WTC11 (cell line): ENCODE measurements at places on chromosomes 4 and X. TPM values are rescaled to one million over a fixed set of nuclear protein-coding genes. Genes with fewer than 3 reads are reported as not detected.

- DNase-seq, result no peak
Observed at GRCh38 chr4:41125558-41126311, 88.6 kb downstream of the APBB2 start.

DNA sequence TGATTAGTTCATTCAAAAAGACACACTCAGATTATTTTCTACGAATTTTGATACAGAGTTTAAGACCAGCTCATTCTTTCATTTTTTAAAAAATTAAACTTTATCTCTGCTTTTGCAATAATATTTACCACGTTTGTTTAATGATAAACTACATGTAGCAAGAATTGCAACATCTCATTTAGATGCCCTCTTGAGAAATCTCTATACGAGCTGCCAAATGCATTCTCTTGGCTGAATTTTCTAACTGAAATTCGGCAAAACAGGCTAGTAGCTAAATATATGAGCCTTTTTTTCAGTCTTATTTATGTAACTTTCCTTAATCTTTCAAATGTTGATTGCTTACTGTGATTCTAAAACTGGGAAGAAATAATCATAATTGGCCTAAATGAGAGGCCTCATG is 2.1 kb upstream of the GC start:
- no peak for DNase-seq

GRCh38 chr4:37561803-37562207 is 124.4 kb downstream of the RELL1 start:
- no peak for DNase-seq

DNA sequence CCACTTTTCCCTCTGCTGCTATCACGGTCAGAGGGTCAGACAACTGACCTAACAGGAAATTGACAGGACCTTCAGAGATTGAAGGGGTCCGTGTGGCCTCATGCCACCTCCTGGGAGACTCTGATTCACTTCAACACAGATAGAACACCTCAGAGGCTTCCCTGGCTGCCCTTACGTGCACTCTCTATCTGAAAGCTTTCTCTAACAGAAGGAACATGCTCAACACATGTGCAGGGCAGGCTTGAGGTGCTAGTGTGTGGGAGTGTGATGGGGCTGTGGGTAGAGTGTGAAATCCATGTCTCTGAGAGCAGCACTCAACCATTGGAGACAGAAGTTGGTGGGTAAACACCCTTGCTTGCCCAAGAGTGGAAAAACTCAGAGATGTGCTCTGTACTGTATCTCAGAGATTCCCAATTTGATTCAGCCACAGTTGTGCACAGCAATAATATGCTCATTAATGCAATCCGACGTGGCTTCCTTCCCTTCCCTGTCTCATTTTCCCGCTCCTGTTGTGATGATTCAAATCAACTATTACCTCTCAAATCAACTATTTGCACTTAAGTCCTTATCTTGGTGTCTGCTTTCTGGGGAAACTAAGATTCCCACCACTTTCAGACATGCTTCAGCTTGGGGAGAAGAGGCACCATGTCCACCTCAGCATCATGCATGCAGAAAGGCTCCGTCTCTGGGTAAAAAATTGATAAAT is 62.0 kb upstream of the MAGEB2 start:
- DNase-seq, result no peak

- DNase-seq, result peak; percentile 66
Observed at GRCh38 chrX:68018248-68019203, 414.8 kb downstream of the OPHN1 start.

DNA sequence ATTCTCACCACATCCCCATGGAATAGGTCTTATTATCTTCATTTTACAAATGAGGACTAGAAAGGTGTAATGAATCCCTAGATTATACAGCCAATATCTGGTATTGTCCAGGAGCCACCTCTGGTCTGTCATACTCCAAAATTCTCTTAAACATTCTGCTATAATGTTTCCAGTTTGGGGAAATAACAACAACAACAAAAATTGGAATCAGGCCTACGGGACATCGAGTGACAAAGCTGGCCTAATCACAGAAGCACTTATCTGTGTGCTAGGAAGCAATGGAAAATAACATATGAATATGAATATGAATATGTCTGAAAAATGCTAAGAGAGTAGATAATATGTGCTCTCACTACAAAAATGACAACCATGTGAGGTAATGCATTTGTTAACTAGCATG is 264.1 kb downstream of the GASK1B start:
- DNase-seq, result no peak

DNA sequence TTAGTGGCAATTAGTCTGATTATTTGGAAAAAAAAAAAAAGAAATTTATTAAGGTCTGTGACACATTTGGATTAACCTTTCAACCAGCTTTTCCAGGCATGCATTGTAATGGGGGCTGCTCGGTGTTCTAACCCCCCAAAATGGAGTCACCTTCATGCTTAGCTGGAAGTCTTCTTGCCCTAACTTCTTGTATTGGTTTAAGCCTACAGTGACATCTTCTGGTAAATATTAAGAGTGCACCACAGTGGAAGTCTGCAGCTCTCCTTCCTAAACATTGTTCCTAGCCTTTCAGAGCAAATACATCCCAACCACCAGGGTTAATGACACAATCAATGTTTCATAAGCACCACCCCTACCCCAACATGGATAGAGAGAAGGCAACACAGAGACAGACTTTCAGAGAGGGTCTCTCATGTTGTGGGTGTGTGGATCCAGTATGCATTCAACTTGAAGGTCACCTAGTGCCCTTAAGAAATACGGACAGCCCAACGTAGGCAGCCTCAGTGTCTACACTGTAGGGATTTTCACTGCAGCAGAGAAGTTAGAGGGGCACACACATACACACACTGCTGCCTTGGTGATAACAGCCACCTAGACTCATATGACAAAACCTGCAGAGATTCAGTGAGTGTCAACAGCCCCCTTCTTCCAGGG is 142.9 kb upstream of the MBNL3 start:
- DNase-seq, result no peak

- peak; percentile 30 for DNase-seq
Observed at GRCh38 chrX:109886122-109886761, 116.7 kb upstream of the TMEM164 start.

- no peak for DNase-seq
Observed at GRCh38 chr4:100379583-100380105, 138.2 kb downstream of the EMCN start.

DNA sequence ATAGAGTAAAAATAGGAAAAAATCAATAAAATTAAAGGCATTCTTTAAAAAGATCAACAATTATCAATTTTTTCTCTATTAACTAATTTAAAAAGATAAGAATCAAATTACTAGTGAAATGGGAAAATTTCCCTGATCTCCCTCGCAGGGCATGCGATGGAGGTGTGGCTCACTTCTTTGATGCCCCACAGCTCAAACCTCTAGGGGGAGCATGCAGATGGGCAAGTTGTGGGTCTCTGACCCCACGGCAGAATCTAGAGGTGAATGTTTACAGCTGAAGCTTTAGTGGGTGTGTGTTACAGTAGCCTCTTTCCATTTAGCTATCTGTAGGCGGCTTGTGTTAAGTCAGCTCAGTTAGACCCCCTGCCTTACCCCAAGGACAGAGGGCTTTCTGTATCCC is 1348.8 kb downstream of the PCDH18 start:
- DNase-seq, result peak; percentile 39

DNA sequence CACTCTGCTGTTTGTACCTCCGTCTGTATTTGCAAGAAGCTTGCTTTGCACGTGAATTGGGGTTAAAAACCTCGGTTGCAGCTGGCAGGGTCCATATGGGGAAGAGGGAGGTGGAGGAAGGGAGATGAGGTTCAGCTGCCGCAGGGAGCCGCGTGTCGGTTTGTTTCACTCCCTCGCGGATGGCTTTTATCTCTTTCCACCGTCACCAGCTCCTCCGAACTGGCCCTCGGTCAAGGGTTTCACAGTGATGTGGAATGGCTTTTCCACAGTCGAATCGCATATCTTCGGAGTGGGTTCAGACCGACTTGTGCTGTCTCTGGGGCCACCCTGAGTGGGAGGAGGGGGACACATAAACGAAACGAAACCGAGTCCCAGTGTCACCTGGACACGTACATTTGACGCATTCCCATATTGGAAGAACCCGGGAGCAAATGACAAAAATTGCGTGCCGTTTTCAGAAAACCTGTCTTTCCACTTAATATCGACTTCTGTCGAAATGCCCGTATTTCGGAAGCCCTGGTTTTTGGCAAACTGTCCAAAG is 929 bp downstream of the ZBTB33 start:
- no peak for DNase-seq

DNA sequence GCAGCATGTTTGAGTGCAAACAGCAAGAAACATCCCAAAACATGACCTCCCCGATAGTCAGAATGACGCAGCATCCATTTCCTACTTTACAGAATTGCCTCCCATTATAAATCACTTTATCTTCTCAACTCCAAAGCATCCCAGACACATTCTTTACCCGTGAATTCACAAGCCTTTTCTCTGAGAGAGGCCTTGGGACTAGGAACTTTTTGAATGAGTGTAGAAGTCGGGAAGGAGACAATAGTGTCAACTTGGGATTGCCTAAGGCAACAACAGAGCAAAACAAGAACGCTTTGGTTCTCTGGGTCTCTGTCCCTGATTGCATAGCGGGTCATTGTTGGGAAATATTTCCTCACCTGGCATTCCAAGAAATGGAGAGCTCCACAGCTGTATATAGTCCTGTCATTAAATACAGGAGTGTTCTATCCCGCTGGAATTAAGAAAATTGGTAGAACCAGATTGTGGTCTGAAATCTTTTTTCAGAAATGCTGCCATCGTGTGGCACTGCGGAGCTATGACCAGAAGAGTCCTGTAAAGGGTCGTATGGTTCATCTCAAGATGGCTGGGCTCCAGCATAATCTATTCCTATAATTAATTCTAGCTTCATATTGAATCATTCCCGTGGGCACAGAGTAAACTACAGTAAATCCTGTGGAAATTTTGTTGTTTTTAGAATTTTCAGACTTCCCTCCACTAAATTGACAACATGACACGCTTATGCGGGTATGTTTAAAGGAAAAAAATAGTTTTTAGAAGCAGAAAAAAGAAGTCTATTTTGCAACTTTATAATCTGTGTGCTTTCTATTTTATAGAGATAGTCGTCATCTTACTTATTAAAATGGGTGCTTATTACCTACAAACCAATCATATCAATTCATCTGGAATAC is 2.0 kb upstream of the SPP1 start:
- peak; percentile 66 for DNase-seq

DNA sequence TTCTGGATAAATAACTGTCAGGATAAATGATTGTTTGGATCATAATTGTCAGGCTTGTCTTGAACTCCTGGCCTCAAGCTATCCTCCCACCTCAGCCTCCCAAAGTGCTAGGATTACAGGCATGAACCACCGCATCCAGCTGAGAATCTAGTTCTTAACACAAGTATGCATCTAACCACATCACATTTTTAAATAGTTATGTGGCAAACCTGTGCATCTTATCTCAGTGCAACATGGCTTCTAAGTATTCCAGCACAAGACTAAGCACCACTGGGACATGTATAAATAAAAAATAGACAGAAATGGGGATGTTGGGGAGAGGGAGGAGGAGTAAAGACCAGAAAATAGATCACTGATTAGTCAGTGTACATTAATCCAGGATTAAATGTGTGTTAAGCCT is 74.7 kb upstream of the TBL1X start:
- DNase-seq, result no peak

DNA sequence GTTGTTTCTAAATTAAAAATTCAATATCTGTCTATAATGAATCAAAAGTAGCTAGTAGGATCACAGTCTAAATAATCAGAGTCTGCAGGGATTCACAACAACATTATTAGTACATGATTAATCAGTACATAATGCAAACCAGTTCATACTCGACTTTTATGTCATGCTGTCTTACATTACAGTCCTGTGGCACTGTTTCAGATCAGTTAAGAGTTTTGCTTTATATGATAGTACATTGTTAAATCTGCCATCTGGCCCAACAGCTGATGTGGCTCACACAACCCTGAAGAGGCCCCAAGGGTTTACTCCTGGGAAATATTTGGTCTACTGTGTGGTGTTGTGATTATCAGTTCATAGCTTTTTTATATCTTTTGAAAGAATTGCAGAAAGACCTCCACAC is 247.1 kb upstream of the ETNPPL start:
- DNase-seq, result no peak

The NAT8L gene
- total RNA-seq, result 19.7 to 20.2 TPM (median 20.0 TPM) in 3 replicates

The PDE6B gene
- 7.1 to 13.1 TPM (median 13.0 TPM) in 3 replicates for total RNA-seq

The COL4A6 gene
- total RNA-seq, result 12.8 to 15.5 TPM (median 15.2 TPM) in 3 replicates

The SMIM43 gene
- 0.25 to 0.33 TPM (median 0.25 TPM) in 3 replicates for total RNA-seq
